SJSA1 (cell line): ENCODE measurements at places on chromosomes 1 and 21. TPM values are rescaled to one million over a fixed set of nuclear protein-coding genes. Genes with fewer than 3 reads are reported as not detected.

GRCh38 chr1:1122078-1122811 lies 6.4 kb upstream of the C1orf159 start:
- H3K4me3 ChIP-seq: no peak overlapping the region
- peaks cover 19% of the 10 kb centered on the region for H3K27me3 ChIP-seq
- peaks cover 8% of the 10 kb centered on the region for H3K4me1 ChIP-seq
- H3K36me3 ChIP-seq: no peaks in the 10 kb centered on the region

SPATA46 gene
- not detected in 2 replicates for total RNA-seq

DNA sequence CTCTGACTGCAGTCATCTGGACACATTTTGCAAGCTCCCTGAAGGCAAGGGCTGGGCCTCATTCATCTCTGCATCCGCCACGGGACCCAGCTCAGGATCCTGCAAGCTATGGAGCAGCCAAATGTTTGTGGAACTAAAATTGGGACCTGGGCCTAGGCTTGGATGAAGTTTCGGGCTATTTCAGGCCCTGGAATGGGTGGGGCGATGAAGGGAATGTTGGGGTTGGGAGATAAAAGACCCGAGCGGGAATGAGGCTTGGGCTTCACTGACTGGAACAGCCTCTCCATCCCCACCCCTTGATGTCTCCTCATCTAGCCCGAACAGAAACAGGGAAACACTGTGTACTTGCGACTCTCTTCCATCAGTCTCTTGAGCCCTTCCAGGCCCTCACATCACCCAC lies 7.3 kb upstream of the AHCYL1 start:
- no peak overlapping the region for H3K27ac ChIP-seq
- no peak for DNase-seq
- H3K4me3 ChIP-seq: no peak overlapping the region
- no peaks in the 10 kb centered on the region for H3K36me3 ChIP-seq
- peaks cover 37% of the 10 kb centered on the region for H3K4me1 ChIP-seq

FCRL5 gene
- total RNA-seq: not detected in 2 replicates

DNA sequence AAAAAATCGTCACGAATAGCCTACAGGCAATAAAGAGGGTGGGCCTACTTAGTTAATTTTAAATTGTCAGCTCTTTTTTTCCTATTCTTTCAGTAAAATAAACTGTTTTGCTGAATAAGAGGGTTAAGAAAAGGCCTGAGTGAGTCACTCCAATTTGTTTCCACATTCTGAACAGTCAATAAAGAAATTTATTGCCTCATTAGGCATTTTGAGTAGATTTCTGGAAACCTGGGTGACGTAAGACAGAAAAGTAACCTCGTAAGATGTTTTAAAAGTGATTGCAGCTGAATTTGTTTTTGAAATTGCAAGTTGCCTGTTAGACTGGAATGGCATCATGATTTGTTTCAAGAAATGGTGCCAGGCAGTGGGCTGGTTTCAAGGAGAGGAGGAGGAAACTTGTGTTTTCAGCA lies 439.3 kb downstream of the USP25 start:
- no peaks in the 10 kb centered on the region for H3K36me3 ChIP-seq
- H3K4me1 ChIP-seq: no peaks in the 10 kb centered on the region
- DNase-seq: no peak
- H3K4me3 ChIP-seq: no peak overlapping the region
- no peak overlapping the region for H3K27ac ChIP-seq

DNA sequence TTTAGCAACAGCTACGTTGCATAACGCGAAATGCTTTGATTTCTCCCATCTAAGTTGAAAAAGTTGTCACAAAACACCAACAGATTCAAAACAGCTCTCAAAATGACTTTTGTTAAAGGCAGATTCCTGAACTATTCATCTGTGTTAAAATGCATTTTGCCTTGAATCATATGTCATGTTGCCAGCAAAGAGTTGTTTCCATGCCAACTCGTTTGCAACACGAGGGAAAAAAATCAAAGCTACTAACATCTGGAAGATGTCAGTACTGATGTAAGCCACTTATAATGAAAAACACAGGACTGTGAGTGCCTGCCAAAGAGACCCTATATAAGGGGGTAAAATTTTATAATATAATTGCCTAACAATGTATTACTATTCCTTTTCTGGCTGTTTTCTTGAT lies 182.7 kb upstream of the PTBP2 start:
- H3K4me3 ChIP-seq: no peak overlapping the region
- H3K36me3 ChIP-seq: no peaks in the 10 kb centered on the region
- no peak for DNase-seq
- no peaks in the 10 kb centered on the region for H3K4me1 ChIP-seq

STYXL2 gene
- total RNA-seq: not detected in 2 replicates

DNA sequence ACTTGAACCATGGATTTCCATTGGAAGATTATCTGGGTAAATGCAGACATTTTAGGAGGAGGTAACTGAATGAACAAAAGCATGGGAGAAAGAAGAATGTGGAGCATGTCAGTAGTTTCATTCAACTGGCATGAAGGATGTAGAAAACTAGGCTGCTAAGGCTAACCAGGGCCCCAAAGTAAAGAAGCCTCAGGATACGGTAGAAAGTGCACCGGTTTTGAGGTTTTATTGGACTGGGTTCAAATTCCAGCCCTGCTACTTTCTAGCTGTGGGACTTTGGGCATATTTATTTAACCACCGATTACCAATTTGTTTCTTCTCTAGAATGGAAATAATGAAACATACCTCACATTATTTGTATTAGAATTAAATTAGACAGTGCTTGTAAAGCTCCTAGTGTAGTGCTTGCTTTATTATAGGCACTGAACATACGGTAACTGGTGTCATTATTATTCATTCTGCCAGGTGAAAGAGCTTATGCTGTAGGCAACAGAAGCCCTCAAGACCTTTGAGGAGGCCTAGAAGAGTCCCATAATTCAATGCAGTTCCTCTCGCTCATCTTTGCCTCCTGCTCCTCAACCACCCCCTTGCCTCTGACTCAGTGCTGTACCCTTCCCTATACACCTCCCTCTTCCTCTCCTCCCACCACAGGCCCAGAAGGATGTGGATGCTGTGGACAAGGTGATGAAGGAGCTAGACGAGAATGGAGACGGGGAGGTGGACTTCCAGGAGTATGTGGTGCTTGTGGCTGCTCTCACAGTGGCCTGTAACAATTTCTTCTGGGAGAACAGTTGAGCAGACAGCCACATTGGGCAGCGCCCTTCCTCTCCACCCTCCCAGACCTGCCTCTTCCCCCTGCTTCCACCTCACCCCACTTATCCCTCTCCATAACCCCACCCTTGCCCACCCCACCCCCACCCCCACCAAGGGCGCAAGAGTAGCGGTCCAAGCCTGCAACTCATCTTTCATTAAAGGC lies 2.5 kb upstream of the CHTOP start:
- DNase-seq: no peak
- no peak overlapping the region for H3K27ac ChIP-seq
- H3K4me1 ChIP-seq: peaks cover 26% of the 10 kb centered on the region
- peaks cover 22% of the 10 kb centered on the region for H3K36me3 ChIP-seq
- no peak overlapping the region for H3K4me3 ChIP-seq
- H3K27me3 ChIP-seq: no peaks in the 10 kb centered on the region

- peak; percentile 60 for DNase-seq
- H3K4me3 ChIP-seq: peak overlapping the region; percentile 44
- no peaks in the 10 kb centered on the region for H3K27me3 ChIP-seq
- H3K27ac ChIP-seq: peak overlapping the region; percentile 57
- H3K36me3 ChIP-seq: no peaks in the 10 kb centered on the region
Observed at GRCh38 chr1:6490181-6491080, 1.0 kb downstream of the PLEKHG5 start.

DNA sequence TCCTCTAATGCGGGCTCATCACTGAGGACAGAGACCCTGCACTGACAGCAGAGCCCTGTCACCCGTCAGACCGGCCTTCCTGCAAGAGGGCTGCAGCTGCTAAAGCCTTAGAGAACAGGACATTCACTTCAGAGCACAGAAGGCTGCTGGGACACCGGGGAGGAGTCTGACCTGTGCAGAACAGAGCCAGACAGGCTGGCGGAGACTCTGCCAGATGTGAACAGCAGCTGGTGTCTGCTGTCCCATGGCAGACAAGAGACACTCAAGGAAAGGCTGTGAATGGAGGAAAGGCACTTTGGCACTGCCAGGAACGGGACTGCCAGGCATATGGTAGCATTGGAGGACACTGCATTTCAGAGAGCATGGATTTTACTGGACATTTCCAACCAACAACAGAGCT lies 21.4 kb downstream of the MRAP start:
- DNase-seq: no peak
- no peak overlapping the region for H3K4me3 ChIP-seq
- peaks cover 93% of the 10 kb centered on the region for H3K36me3 ChIP-seq
- no peak overlapping the region for H3K27ac ChIP-seq
- H3K27me3 ChIP-seq: no peaks in the 10 kb centered on the region

DNA sequence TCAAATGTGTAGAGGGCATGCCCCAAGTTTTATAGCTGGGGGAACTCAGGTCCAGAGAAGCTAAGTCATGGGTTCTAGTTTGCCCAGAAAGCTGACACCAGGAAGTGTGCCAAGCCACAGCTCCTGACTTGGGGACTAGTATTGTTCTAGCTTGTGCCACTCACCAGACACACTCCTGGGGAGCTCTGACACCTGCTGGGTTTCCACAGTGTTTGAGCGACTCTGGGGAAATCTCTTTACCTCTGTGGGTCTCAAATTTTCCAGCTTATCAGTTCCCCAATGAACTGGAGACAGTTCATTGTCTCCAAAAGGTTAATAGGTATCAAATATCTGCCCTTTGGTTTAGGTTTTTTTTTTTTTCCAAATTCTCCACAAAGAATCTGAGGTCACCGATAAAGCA lies 4.2 kb downstream of the KISS1 start:
- DNase-seq: no peak
- peaks cover 19% of the 10 kb centered on the region for H3K4me1 ChIP-seq
- H3K27ac ChIP-seq: no peak overlapping the region
- no peak overlapping the region for H3K4me3 ChIP-seq
- H3K36me3 ChIP-seq: peaks cover 17% of the 10 kb centered on the region
- no peaks in the 10 kb centered on the region for H3K27me3 ChIP-seq

SPRR2A gene
- total RNA-seq: not detected in 2 replicates

GRCh38 chr1:244881552-244882280 lies 17.4 kb upstream of the HNRNPU start:
- no peaks in the 10 kb centered on the region for H3K4me1 ChIP-seq
- H3K4me3 ChIP-seq: no peak overlapping the region
- H3K36me3 ChIP-seq: no peaks in the 10 kb centered on the region
- no peak for DNase-seq
- H3K27ac ChIP-seq: no peak overlapping the region

RHBG gene
- total RNA-seq: not detected in 2 replicates

TTC22 gene
- not detected in 2 replicates for total RNA-seq

DNA sequence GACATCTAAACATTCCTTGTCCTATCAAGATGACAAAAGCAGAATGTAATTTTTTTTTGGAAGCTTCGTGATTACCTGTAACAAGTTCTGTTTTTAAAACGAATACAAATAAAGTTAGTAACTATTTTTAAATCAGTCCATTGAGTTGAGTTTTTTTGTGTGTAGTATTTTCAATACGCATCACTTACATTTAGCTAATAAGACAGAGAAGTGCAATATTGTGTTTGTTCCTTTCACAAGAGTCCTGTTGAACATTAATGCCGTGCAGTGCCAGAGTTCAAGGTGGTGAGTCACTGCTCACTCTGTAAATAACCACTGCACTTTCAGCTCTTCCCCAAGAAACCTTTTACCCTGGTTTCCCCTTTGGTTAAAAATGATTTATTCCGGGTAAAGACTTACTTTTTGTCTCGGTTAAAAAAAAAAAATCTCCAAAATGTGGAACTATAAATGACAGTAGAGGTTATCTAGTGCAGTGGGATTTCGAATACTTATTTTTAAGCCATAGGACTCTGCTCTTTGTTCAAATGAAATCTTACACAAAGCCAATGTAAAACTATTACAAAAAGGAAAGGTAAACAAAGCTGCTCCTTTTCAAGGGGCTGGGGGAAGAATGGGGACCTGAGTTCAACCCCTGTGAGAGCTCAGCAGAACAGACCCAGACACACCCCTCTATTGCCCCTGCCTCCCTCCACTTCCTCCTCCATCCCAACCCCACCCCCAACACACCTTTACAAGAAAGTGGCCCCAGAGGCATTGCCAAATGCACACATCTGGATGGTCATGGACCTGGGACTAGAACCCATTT lies 14.8 kb upstream of the NCMAP start:
- H3K36me3 ChIP-seq: peaks cover 4% of the 10 kb centered on the region
- H3K27me3 ChIP-seq: no peaks in the 10 kb centered on the region
- H3K27ac ChIP-seq: peak overlapping the region; percentile 0
- no peak overlapping the region for H3K4me3 ChIP-seq
- peak; percentile 69 for DNase-seq

GRCh38 chr1:25550683-25551310 lies 7.4 kb downstream of the LDLRAP1 start:
- H3K4me1 ChIP-seq: peaks cover 13% of the 10 kb centered on the region
- H3K27ac ChIP-seq: no peak overlapping the region
- 0 out of 2 replicates have a peak, but pooled peaks cover 5% of the 10 kb centered on the region for H3K36me3 ChIP-seq
- no peak overlapping the region for H3K4me3 ChIP-seq
- DNase-seq: no peak

GRCh38 chr1:43760745-43761317 lies 53.5 kb downstream of the ST3GAL3 start:
- no peaks in the 10 kb centered on the region for H3K27me3 ChIP-seq
- H3K4me1 ChIP-seq: peaks cover 11% of the 10 kb centered on the region
- H3K27ac ChIP-seq: no peak overlapping the region
- DNase-seq: no peak

DNA sequence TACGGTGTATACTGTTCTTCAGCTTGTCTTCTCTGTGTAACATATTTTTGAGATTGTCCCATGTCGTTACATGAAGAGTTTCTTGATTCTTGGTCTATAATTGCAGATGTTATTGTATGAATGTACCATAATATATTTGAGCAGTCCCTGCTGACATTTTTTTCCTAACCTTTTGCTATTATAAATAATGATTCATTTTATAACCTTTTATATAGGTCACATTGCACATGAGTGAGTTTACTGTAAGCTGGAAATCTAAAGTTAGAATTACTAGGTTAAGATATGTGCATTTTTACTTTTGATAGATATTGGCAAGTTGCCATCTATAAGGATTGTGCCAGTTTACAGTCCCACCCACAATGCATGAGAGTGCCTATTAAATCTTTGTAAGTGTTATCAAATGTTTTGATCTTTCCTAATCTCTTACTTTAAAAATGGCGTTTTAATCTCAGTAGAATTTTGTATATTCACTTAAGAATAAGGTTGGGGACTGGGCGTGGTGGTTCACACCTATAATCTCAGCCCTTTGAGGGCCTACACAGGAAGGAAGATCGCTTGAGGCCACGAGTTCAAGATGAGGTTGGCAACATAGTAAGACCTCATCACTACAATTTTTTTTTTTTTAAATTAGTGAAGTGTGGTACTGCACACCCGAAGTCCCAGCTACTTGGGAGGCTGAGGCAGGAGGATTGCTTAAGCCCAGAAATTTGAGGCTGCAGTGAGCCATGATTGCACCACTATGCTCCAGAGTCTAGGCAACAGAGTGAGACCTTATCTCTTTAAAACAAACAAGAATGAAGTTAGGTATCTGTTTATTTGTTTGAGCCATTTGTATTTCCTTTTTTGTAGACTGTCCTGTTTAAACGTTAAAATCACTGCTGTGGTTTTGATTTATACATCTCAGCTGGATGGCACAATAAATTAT lies 36.5 kb downstream of the ZMYM1 start:
- no peaks in the 10 kb centered on the region for H3K27me3 ChIP-seq
- no peak overlapping the region for H3K4me3 ChIP-seq
- peaks cover 10% of the 10 kb centered on the region; the same call in 1 of the 2 replicates for H3K4me1 ChIP-seq

CHIA gene
- not detected in 2 replicates for total RNA-seq
